B cell (primary cell): ENCODE measurements at places on chromosomes 1 and 21. TPM values are rescaled to one million over a fixed set of nuclear protein-coding genes. Genes with fewer than 3 reads are reported as not detected.
A peak's percentile ranks its signal among the peaks of the same experiment; 100 is the strongest.

DNA sequence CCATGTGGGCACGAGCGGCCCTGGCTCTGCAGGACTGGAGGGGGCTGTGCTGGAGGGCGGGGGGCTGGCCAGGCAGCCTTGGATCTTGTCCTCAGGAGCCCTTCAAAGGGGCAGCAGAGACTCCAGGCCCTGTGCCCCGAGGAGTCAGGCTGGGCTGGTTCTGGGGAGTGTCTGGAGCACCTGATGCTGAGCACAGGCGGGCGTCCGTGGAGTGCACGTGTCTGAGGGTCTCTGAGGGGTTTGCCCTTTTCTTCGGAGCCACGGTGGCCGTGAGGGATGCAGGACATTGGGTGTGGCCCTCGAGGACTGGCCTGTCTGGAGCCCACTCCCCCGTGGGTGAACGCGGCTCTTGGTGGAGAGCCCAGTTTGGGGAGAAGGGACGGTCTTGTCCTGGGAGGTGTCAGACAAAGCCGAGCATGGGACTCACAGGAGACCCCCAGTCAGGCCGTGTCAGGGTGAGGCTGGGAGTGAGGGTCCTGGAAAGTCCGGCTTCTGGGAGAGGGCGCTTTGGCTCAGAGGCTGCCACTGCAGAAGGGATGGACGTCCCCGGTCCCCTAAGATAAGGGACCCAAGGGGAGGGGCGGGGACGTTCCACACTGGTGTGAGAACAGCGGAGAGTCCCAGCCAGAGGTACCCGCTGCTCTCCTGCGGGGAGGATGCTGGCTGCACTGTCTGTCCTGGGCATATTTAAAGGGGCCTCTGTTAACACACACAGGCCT lies 60.8 kb downstream of the COL18A1 start:
- H3K36me3 ChIP-seq = no peaks in the 10 kb centered on the region
- no peak overlapping the region for H3K27ac ChIP-seq
- no peaks in the 10 kb centered on the region for H3K4me1 ChIP-seq
- H3K27me3 ChIP-seq = no peaks in the 10 kb centered on the region

DNA sequence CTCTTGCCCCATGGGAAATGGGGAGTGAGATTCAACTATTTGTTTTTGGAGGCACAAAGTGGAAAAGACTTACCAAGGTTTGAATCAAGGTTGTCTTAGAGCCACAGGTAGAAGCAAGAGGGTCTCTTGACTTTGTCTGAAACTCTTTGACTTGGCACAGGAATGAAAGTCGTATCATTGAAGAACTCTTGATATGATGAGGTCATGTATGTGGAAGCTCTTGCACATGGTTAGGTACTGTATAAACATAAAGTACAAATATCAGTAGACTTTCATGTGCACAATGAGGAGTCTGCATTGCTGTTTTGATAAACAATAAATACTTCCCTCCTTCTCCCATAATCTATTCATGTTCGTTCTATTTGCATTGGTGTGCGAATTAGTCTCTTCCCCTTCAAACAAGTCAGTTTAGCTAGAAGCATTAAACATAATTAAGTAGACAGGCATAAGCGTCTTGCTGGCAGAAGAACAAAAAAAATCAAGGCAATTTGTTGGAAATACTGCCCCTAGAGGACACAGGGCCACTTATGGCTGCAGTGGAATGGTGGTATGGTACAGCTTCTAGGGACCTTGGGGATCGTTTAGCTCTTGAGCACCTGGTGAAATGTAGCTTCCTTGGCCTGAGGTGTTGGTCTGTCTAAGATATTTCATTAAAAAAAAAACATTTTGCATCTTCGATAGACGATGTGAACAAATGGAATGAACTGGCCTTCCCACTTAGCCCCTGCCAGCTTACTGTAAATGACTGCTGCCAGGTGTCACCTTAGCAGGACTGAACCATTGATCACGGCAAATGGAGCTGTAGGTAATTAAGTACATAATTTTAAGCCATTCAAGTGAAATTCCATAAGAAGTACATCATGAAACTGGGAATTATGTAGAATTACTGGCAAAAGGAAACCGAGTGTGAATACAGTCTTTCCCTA lies 218.0 kb upstream of the GALNT2 start:
- H3K27ac ChIP-seq = no peak overlapping the region
- H3K27me3 ChIP-seq = no peaks in the 10 kb centered on the region
- no peaks in the 10 kb centered on the region for H3K36me3 ChIP-seq
- H3K4me3 ChIP-seq = no peak overlapping the region

The FCGR3A gene
- 0.92 and 1.3 TPM in 2 replicates for total RNA-seq

- H3K27ac ChIP-seq = no peak overlapping the region
- H3K4me3 ChIP-seq = no peak overlapping the region
These were observed 1142.1 kb upstream of the PRMT6 start for GRCh38 chr1:105914403-105914802.

DNA sequence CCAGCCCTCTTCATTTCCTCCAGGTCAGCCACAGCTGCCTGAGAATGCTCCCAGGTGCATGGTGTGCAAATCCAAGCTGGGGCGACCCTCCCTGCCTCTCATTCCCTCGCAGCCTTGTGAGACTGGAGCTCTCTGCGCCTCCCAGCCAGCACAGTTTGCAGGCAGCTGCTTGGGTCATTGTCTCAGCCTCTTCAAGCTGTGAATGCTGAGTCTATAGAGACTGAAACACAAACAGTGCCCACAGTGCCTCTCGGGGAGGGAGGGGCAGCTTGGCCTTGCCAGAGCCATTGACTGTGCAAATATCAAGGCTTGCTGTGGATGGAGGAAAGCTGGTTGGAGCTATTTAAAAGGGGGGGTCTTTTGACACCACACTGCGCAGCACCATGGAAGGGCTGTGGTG lies 10.6 kb downstream of the PLXNA2 start:
- no peaks in the 10 kb centered on the region for H3K36me3 ChIP-seq
- DNase-seq = no peak
- H3K27me3 ChIP-seq = no peaks in the 10 kb centered on the region
- no peak overlapping the region for H3K27ac ChIP-seq
- no peak overlapping the region for H3K4me3 ChIP-seq

The KRTAP7-1 gene
- total RNA-seq = not detected in 2 replicates

DNA sequence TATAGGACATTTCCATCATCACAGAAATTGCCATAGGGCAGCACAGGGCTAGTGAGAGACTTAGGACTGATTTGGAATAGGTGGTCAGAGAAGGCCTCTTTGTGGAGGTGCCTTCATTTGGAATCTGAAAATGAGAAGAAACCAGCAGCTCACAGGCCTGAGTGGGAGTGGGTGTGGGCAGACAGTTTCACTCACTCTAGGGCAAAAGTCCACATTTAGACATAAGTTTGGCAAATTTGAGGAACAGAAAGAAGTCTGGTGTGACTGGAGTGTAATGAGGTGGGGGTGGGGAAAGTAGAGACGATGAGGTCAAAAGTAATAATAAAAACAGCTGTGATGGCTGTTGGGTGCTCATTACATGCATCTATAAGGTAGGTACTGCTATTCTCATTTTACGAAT lies 22.4 kb upstream of the BCAR3 start:
- H3K4me3 ChIP-seq = no peak overlapping the region
- no peaks in the 10 kb centered on the region for H3K27me3 ChIP-seq
- H3K27ac ChIP-seq = peak overlapping the region; percentile 66
- H3K36me3 ChIP-seq = no peaks in the 10 kb centered on the region
- H3K4me1 ChIP-seq = peaks cover 78% of the 10 kb centered on the region
- peak; percentile 78 for DNase-seq

GRCh38 chr1:229889031-229889517 lies 178.0 kb upstream of the GALNT2 start:
- no peaks in the 10 kb centered on the region for H3K36me3 ChIP-seq
- H3K4me1 ChIP-seq = no peaks in the 10 kb centered on the region
- H3K27ac ChIP-seq = no peak overlapping the region

The ATP1A4 gene
- total RNA-seq = not detected in 2 replicates

- no peak for DNase-seq
- no peak overlapping the region for H3K4me3 ChIP-seq
- H3K36me3 ChIP-seq = no peaks in the 10 kb centered on the region
- H3K27me3 ChIP-seq = no peaks in the 10 kb centered on the region
- H3K27ac ChIP-seq = no peak overlapping the region
These were observed 75.7 kb upstream of the RRP15 start for GRCh38 chr1:218209351-218209861.

DNA sequence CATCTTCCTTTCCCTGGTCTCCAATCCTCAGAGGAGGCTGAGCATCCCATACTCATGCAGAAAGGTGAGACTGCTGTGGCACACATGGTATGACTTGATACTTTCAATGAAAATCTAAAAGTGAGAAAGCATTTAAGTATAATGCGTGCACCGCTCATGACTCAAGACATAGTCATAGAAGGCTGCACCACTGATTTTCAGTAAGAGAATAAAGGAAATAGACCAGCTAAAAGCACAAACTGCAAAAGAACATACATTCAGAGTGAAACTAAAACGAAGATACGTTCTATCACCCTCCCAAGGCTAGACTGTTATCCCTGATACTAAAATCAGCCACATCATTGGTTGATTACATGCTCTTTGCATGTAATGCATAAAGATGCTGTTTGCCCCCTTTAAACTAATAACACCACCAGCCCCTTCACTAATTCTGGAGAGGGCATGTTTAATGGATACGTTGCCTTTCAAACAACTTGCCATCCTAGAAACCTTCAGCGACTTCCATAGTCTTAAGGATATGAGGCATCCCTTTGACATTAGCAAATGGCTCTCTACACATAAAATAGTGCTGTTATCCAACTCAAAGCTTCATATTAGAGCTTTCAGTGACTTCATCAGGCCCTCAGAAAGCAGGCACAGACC lies 2.1 kb downstream of the PLD5 start:
- no peak overlapping the region for H3K4me3 ChIP-seq
- peaks cover 24% of the 10 kb centered on the region for H3K4me1 ChIP-seq
- H3K27me3 ChIP-seq = no peaks in the 10 kb centered on the region
- H3K36me3 ChIP-seq = no peaks in the 10 kb centered on the region
- DNase-seq = peak; percentile 6

GRCh38 chr1:114690148-114690547 lies 5.2 kb downstream of the AMPD1 start:
- DNase-seq = no peak
- H3K36me3 ChIP-seq = no peaks in the 10 kb centered on the region
- H3K4me1 ChIP-seq = no peaks in the 10 kb centered on the region
- no peak overlapping the region for H3K4me3 ChIP-seq
- peaks cover 15% of the 10 kb centered on the region for H3K27me3 ChIP-seq

The CGN gene
- 0.49 and 0.81 TPM in 2 replicates for total RNA-seq

- peak within 1 kb of the TSS; percentile 65 for H3K4me3 ChIP-seq
- DNase-seq = peak; percentile 98
- H3K27ac ChIP-seq = peak within 1 kb of the TSS; percentile 78
- no peaks in the 10 kb centered on the region for H3K27me3 ChIP-seq
These were observed at the start of the genes S100PBP and YARS1 for GRCh38 chr1:32817159-32817814. Gene S100PBP (plus strand): TSS chr1:32817653. CDS start chr1:32826100, 8,447 bp downstream. Gene YARS1 (minus strand): TSS chr1:32817358. CDS start chr1:32817244, 114 bp downstream.

- no peak overlapping the region for H3K4me3 ChIP-seq
- no peaks in the 10 kb centered on the region for H3K27me3 ChIP-seq
- H3K4me1 ChIP-seq = peaks cover 3% of the 10 kb centered on the region
- H3K36me3 ChIP-seq = no peaks in the 10 kb centered on the region
These were observed 271.3 kb upstream of the B3GALT2 start for GRCh38 chr1:193457676-193458075.

DNA sequence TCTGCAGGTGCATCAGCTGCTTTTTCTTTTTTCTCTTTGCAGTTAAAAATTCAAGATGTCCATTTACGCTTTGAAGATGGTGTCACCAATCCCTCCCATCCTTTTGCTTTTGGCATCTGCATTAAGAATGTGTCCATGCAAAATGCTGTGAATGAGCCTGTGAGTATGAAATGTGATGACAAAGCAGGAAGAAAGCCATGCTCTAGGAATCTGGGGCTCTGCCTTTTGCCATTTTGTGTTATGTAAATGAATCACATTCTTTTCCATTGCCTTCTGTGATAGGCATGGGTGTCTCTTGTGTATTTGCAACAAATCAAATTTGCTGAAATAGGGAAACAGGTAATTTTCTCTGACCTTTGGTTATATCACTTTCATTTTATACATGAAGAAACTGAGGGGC lies 19.4 kb downstream of the VPS13D start:
- no peaks in the 10 kb centered on the region for H3K27me3 ChIP-seq
- no peaks in the 10 kb centered on the region for H3K4me1 ChIP-seq
- no peak for DNase-seq
- H3K27ac ChIP-seq = no peak overlapping the region
- H3K36me3 ChIP-seq = peaks cover 68% of the 10 kb centered on the region
- H3K4me3 ChIP-seq = no peak overlapping the region

The HES3 gene
- not detected in 2 replicates for total RNA-seq

- H3K4me3 ChIP-seq = no peak overlapping the region
- H3K36me3 ChIP-seq = no peaks in the 10 kb centered on the region
- H3K27ac ChIP-seq = no peak overlapping the region
- H3K4me1 ChIP-seq = no peaks in the 10 kb centered on the region
- DNase-seq = peak; percentile 11
These were observed 152.6 kb upstream of the LMO4 start for GRCh38 chr1:87176087-87176486.

- H3K4me1 ChIP-seq = no peaks in the 10 kb centered on the region
- H3K27me3 ChIP-seq = no peaks in the 10 kb centered on the region
- DNase-seq = no peak
- no peak overlapping the region for H3K27ac ChIP-seq
These were observed 231.3 kb upstream of the VAMP3 start for GRCh38 chr1:7539769-7540175.

GRCh38 chr1:206507284-206508129 lies at the start of gene RASSF5:
Gene RASSF5 (plus strand): TSS chr1:206507531. CDS start chr1:206507603, 72 bp downstream.
- H3K4me1 ChIP-seq = peaks cover 19% of the 10 kb centered on the region
- DNase-seq = peak; percentile 84
- no peaks in the 10 kb centered on the region for H3K27me3 ChIP-seq
- H3K27ac ChIP-seq = no peak within 1 kb of the TSS

DNA sequence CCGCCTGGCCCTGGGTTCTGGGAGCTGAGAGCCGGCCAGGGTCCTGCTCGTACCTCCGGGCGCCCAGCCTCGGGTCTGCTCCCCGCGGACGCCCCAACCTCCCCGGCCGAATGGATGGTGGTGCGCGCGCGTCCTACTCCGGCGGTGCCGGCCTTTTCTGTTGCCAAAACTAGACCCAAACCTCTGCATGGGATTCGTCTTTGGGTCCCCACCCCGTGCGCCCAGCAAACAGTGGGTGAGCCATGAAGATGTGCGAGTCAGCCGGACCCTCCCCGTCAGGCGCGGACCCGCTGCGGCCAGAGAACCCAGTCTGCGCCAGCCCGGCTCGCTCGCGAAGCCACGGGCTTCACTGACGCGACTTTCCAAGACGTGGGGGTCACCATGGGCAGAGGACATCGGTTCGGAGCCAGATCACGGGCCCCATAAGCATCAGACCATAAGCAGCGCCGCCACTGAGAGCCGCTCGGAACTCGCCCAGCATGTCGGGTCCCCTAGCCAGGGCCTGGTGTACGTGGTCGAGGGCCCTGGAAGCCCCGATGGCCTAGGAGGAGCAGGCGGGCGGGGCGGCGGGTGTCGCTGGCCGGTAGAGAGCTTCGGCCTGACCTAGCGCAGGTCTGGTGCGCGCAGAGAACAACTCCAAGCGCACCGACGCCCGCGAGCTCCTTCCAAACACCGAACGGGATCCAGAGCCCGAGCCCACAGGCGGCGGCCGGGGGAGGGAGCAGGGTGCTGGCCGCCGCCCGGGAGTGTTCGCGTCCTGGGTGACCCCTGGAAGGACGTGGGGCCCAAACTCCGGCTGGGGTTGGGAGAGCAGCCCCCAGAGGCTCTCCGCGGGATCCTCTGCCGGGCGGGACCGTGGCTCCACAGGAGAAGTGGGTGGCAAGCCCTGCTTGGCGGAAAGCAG lies 1.0 kb upstream of the TP73 start:
- H3K36me3 ChIP-seq = no peaks in the 10 kb centered on the region
- H3K27me3 ChIP-seq = peaks cover 40% of the 10 kb centered on the region
- H3K4me3 ChIP-seq = peak overlapping the region; percentile 51
- peak; percentile 69 for DNase-seq
- H3K4me1 ChIP-seq = peaks cover 43% of the 10 kb centered on the region

GRCh38 chr1:24502709-24503058 lies at the start of gene RCAN3:
Gene RCAN3 (plus strand): TSS chr1:24502836. CDS start chr1:24514373, 11,537 bp downstream.
- H3K4me1 ChIP-seq = peaks cover 43% of the 10 kb centered on the region
- peak within 1 kb of the TSS; percentile 91 for H3K4me3 ChIP-seq
- no peaks in the 10 kb centered on the region for H3K36me3 ChIP-seq
- DNase-seq = peak; percentile 93
- peak within 1 kb of the TSS; percentile 93 for H3K27ac ChIP-seq
- no peaks in the 10 kb centered on the region for H3K27me3 ChIP-seq
